NCI-H1930 (cell line): ENCODE measurements at places on chromosomes 7 and 10.
A peak's percentile ranks its signal among the peaks of the same experiment; 100 is the strongest.

- DNase-seq, result no peak
Measured at GRCh38 chr7:92133133-92133736, 1.0 kb downstream of the CYP51A1 start.

DNA sequence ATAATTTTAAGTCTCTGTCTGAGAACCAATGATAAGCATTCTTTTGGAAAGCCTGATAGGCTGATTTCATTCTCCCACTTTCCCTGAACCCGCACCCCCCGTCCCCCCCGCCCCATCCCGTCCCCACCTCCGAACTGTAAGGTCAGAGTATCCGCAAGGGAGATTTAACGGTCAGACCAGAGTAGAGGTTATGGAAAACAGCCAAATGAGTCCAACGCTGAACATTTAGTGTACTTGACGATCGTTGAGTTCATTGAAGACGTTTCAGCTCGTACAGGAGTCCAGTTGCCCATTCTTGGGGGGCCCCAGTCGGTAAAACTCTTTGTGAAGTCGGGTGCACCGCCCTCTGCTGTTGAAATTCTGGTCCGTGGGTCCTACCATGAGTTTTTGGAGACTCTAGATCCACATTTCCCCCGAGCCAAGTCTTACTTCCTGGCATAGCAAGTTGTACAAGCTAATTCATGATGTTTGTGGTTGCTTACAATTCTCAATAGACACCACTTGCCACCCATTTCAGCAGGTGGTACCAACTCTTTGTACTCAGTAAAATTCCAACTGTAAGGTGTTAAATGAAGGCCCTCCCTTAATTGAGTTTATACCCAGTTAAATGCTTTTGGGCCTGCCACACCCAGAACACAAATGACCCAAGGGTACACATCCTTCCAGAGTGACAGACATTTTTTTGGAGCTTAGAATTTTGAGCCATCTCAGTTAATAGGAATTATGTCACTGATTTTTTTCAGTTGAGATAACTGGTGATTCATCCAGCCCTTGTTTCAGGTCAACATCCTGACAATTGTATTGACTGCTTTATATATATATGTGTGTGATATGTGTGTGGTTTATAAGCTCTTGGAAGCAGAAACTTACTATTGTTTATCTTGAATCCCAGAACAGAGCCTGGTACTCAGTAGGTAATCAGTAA, 1.2 kb downstream of the MARCHF5 start:
- DNase-seq, result peak; percentile 3

DNA sequence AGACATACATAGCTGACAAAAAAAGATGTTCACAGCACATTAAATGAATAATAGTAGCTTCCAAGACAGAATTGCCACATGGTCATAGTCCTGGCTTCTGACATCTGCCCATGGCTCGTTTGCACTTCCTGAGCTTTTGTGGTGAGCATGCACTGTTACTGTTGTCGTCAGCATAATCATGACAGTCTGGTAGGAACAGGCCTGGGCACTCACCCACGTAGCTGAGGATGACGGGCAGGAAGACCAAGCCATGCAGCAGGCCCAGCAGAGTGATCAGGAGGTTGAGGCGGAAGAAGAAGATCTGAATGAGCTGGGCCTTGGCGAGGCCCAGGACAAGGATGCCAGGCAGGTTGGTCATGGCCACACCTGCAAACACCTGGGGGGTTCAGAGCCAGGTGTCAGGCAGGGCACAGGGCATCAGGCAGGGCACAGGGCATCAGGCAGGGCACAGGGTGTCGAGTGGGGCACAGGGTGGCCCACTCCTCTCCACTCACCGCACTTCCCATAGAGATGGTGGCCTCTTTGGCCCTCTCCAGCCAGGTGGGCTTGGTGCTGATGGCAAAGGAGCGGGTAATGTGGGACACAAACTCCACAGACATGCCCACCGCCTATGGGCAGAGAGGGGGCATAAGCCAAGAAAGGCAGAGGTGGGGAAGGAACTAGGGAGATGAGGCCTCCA, 25.3 kb upstream of the NUDCD3 start:
- no peak for DNase-seq

GRCh38 chr7:167090-167855, 25.1 kb upstream of the FAM20C start:
- DNase-seq, result no peak
